ENCODE measurements at places on chromosomes 16 and 17.

DNA sequence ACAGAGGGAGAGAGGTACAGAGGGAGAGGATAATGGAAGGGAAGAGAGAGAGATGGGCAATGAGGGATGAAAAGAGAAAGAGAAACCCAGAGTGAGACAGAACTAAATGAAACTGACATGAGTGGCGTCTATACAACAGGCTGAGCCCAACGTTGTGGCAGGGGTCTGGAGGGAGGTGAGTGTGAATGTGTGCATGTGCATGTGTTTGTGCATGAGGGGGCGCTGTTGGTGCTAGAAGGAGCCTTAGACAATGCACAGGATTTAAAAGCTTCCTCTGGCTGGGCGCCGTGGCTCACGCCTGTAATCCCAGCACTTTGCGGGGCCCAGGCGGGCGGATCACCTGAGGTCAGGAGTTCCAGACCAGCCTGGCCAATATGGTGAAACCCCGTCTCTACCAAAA, 454.8 kb upstream of the CDH11 start:
- peak; percentile 70 for DNase-seq

DNA sequence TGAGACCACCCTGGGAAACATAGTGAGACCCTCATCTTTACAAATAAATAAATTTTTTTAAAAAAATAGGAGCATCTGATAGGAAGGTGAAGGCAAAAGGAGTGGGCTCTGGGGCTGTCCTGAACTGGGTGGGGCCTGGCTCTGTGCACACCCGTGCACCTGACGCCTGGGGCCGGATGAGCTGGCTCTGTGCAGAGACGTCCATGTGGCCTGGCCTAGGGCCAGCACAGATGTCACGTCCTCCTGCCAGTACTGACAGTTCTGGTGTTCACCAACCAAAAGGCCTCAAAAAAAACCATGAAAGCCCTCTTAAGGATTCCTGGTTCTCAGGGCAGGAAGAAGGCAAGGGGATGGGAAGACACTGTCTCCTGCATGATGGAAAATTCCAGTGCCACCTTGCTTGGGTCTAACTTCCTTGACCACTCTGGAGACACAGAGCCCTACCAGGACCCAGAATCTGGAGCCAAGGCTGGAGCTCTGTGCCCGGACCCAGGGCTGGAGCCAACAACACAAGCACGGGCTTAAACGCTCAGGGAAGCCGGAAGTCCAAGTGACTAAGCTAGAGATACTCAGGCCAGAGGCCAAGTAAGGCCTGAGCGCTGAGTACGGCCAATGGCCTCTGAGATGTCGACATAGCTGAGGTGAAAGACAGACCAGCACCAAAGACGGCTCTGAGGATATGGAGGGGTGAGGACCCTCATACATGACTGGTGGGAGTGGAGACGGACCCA, 32.9 kb downstream of the COPRS start:
- no peak for DNase-seq

DNA sequence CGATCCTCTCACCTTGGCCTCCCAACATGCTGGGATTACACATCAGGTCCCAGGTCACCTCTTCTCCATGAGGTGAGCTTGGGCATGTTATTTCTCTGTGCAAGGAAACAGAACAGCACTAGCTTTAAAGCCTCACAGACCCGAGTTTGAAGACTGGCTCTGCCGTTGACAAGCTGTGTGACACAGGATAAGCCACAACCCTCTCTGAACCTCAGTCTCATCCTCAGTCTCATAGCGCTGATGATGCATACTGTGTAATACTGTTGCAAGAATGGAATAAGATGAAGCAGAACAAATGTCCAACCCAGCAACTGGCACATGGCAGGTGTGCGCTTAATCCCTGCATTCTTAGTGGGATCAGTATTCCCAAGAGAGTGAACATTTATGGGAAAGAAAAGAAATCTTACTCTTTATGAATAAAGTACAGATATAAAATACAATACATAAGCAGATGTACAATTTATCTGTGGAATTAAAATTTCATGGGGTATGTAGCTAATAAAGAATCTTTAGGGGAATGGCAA, 43.5 kb downstream of the ABAT start:
- no peak for DNase-seq

- DNase-seq, result no peak
Measured at GRCh38 chr17:71068408-71068750, 899.0 kb downstream of the KCNJ2 start.

- DNase-seq, result no peak
Measured at GRCh38 chr16:75208861-75209505, 2.0 kb upstream of the CTRB2 start.

DNA sequence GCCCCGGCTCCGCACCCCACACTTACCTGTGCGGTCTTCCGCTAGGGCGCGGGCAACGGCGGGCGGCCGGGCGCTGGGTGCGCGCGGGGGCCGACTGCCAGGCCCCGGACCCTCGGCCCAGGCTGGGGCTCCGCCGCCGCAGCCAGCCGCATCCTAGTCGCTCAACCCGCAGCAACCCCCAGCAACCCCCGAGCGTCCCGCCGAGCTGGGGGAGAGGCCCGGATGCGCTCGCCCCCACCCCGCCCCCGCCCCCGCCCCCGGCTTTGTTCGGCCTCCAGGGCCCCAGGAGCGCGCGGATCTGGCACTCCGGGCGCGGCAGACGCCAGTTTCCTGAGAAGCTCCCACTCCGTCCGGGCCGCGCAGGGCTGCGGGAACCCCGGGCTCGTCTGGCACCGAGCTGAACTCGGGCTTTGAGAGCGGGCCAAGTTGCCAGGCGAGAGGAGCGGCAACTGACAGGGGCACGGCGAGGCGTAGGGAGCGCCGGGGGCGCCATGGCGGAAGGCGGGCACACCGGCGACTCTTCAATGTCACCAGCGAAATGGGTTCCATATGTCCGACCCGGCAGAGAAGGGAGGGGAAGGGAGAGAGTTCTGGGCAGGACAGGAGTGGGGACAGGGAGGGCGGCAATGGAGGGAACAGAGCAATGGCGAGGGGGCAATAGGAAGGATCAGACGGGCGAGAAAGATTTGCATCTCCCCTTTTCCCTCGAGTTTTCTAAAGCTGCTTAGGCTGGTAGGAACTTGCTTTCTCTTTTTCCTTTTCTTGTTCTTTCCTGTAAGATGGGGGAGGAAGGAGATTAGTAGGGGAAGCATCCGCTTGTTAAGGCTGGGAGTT, 13.7 kb downstream of the HOXB4 start:
- DNase-seq, result no peak

GRCh38 chr16:23859713-23860269, 24.0 kb downstream of the PRKCB start:
- no peak for DNase-seq

GRCh38 chr17:77191244-77191643, 50.5 kb downstream of the SEC14L1 start:
- DNase-seq, result no peak

DNA sequence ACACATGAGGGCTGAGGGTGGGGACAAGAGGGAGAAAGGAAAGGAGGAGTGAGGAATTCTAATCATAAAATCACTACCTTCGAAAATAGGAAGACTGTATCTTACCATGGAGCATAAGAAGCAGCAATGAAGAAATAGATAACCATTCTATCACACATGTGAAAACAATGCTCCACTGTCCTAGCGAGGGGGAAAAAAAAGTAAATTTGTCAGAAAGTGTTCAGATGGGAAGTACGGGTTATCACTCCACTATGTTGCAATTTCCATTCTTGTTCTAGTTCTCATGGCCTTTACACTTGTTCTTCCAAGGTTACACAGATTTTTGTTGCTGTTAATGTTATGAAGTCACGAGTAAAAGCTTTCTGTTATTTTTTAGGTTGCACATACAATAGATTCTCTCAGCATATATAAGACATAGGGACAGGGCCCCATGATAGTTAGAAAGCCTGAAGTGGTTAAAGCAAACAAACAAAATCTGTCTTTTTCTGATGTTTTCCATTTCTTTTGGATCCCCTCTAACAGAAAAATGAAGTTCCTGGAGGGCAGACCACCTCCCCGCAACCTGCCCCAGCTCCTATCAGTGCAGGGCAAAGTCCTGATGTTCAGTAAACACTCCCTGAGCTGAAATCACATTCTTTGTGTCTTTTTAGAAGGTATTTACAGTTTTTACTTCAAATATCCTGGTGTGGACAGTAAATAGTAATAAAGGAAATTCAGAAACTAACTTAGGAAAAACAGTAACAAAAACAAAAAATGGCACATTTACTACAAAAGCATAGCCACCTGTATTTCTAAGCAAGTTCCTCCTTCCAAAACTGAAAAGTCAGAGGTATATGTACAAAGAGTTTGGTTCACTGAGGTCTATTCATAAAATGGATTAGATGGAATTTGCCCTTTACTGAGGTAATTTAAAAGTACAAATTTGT, 13.7 kb downstream of the MMD start:
- no peak for DNase-seq

GRCh38 chr16:85029981-85030401, 2.4 kb downstream of the KIAA0513 start:
- no peak for DNase-seq

- no peak for DNase-seq
Measured at GRCh38 chr16:88974080-88974915, 2.7 kb downstream of the CBFA2T3 start.

- DNase-seq, result no peak
Measured at GRCh38 chr16:72978212-72978611, 69.7 kb downstream of the ZFHX3 start.

GRCh38 chr16:30369091-30369937, 980 bp downstream of the TBC1D10B start:
- peak; percentile 73 for DNase-seq

GRCh38 chr17:40218006-40218739, 931 bp upstream of the WIPF2 start:
- DNase-seq, result no peak

GRCh38 chr17:51992864-51993416, 165.6 kb downstream of the CA10 start:
- DNase-seq, result no peak

- DNase-seq, result peak; percentile 90
Measured at GRCh38 chr16:569445-570254, at the start of gene PIGQ. TSS of gene PIGQ (plus strand) at chr16:569968. CDS start at chr16:574075, 4,107 bp downstream.

GRCh38 chr17:29483503-29483902, 83.3 kb downstream of the ABHD15 start:
- DNase-seq, result no peak

DNA sequence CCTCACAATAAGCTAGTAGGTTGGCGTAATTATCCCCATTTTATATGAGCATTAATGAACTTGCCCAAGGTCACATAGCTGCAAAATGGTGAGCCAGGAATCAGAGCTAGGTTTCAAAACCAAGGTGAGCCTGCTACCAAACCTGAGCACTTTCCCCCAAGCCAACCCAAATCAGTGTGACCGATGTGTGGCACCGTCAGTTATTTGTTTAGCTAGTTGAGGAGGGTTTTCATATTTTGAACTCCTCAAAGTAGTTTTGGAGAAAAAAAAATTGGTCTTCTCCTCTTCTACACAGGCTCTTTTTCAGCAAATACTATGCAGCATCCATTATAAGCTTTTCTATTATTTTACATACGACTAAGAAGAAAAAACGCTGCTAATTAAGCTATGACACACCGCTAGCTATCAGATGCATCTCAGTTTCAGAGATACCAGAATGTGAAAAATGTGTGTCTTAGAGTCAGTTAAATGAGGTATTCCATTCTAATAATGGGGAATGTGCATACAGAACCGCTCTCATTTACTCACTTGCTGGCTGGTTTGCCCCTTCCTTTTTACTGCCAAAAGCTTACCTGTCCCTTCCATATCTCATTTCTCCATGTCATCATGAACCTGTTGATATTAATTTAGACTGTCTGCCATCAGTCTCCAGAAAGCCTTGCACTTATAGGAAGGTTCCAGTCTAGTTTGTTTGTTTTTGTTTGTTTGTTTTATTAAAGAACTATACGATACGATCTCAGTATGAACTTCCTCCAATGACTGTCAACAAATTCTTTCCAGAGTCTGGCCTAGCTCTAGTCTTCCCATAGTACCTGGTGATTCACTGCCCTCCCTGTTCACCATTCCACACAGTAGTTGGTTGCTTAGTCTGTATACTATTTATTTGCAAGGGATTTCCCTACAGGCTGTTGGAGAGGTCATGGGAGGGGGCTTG, 2.2 kb upstream of the TBX4 start:
- no peak for DNase-seq

Data from neural progenitor cell (in vitro differentiated cells).